ENCODE measurements at places on chromosomes 4 and X.

DNA sequence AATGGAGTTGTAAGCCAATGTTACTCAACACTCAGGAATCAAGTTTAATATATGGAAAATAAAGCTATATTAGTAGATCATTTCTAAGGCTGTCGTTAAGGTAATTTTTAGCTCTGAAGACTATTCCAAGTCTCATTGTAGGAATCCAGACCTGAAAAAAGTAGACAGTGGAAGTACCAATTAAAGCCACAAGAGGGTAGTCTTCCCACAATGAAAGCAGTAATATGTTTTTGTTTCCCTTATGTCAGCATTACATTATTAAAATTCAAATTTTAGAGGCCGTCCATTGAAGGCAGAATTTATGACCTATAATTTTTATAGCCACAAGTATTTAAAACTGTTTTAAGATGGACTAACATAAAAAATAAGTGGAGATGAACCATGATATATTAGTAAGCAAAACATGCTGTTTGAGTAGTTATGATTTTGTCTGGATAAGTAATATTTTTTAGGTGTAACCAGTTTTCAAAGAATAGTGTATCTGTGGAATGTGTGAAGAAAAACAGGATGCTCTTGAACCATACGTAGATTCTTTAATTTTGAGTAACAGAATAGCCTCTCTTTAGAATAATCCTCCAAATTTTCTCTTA is 372.6 kb upstream of the TECRL start:
- no peak for DNase-seq

DNA sequence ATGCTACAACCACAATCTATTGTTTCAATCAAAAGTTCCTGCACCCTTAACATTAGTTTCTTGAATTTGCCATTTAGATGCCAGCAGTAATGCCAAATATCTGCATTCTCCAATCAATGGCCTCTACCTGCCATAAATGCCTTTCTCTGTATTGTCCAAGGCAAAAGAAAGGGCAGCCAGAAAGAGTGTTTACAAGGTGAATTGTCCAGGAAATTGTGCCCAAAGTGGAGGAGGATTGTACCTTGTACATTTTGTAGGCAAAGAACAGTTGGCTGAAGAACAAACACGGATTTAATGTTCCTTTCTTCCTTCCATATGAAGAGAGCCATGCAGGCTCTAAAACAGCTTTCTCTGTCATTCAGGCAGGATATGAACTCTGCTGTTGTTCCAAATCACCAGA is 181.5 kb downstream of the GUCY2F start:
- no peak for DNase-seq

DNA sequence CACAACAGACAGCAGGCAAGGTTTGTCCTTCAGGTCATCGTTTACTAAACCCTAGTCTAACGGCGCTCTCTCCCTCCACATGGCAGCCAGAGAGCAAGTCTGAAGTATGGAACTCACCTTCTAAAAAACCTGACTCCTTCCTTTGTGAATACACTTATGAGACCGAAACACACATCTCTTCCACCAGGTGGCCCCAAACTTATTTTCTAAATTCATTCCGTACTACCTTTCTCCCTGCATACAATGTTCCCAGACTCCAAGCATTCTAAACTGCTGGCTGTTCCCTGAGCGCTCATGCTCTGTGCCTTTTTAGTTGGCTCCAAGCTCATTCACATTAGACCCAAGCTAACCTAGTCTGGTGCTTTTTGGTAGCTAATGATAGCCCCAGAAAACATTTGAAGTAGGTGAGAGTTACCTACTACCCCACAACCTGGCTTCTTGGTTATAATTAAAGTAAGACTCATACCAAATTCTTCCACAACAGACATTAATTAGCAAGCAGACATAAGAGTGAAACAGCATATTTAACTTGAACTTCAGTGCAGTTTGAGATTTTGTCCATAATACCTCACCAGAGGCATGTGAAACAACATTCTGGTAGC is 67.6 kb upstream of the DCLK2 start:
- DNase-seq = no peak

DNA sequence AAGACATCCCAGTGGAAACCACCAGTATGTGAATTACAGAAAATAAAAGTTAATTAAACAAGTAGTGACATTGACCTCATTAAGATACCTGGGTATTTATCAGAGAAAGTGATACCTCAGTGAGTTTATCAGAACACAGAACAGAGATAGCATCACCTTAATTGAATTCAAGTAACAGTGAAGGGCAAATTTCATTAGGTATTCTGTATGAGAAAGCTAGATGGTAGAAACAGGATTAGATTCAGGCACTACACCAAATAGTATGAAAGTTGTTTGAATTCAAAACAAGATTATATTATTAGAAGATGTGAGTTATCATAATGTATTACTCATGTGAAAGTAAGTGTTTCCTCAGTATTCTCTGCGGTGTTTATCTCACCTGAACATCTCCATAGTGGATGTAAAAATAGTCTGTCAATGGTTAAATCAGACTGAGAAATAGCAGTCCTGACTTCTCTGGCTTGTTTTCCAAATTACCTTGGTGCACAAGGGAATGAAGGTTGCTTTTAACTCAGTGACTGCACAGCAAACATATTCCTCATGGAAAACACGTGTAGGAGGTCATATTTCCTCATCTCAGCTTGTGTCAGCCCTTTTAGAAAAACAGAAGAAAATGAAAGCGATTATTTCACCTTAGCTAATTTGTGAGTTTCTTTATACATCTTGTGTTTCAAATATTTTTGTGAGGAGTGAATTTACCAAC is 79.9 kb upstream of the PCDH18 start:
- DNase-seq = no peak

DNA sequence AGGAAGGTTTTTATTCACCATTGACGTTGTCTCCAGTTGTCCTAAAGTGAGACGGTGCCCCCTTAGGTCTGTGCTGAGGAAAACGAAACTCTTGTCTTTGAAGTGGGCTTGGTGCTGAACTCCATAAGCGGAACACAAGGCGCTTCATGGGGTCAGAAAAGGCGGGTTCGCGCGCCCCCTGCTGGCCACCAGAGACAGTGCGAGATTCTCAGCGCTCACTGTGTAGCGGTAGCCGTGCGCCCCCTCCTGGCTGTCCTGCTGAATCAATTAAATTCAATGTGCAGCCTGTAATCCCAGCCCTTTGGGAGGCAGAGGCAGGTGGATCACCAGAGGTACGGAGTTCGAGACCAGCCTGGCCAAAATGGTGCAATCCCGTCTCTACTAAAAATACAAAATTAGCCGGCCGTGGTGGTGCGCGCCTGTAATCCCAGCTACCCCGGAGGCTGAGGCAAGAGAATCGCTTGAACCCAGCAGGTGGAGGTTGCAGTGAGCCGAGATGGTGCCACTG is 64.1 kb downstream of the RLIM start:
- peak; percentile 73 for DNase-seq

- DNase-seq = no peak
Observed at GRCh38 chrX:38678821-38679220, 117.5 kb downstream of the TSPAN7 start.

DNA sequence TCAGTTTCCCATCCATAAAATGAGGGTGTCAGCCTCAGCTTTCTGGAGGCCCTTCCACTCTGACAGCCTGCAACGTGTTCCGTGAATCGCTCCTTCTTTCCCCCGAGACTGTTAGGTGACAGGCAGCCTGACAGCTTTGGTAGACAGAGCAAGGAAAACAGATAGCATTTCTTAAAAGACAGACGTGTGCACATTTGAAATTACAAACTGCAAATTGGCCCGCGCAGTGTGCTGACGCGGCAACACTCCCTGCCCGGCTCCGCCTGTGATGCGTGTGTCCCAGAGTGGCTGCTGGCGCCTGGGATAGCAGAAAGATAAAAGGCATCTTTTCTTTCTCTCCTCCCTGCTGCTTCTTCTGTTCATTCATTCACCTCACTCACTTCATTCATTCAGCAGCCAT is 245.3 kb downstream of the AFAP1 start:
- DNase-seq = no peak

DNA sequence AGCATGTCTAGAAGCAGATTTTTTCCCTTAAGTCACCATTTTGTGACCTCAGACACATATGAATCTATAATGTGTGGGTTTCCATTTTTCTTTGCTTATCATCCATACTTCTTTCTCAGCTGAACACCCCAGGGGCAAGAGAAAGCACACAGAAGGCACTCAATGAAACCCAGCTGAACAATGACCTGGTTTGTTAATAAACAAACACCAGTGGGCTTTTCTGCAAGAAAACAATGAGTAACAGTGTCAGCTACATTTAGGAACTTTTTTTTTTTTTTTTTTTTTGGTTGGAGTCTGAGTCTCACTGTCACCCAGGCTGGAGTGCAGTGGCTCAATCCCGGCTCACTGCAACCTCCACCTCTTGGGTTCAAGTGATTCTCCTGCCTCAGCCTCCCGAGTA is 40.7 kb upstream of the KLF3 start:
- no peak for DNase-seq

DNA sequence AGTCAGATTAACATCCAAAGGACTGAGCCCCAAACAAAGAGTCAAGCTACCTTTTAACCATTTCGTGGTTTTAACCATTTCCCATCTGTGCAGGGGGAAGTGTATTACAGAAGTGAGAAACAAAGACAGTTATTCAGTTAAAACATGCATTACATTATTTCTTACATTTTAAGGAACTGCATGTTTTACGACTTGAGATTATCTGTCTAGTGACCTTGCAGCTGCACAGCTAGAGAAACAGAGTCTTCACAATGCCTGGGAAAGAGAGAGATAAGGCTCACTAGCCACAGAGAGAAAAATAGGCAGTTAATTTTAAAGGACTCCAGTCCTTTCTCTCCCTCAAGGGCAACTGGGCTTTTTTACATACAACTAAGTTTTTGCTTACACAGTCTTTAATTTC is 48.7 kb upstream of the KLHL4 start:
- no peak for DNase-seq

DNA sequence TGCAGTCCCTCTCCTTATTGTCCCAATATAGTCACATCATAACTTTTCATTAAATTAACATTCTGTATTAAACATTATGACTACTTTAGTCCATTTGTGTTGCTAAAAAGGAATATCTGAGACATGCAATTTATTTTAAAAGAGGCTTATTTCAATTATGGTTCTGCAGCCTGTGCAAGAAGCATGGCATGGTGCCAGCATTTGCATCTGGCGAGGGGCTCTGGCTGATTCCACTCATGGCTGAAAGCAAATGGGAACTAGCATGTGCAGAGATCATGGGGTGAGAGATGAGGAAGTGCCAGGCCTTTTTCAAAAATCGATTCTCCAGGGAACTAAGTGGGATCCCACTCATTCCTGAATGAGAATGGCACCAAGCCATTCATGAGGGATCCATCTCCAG is 476.3 kb upstream of the RPS6KA3 start:
- DNase-seq = no peak

GRCh38 chrX:29547877-29548276 is 667.5 kb upstream of the MAGEB2 start:
- no peak for DNase-seq

DNA sequence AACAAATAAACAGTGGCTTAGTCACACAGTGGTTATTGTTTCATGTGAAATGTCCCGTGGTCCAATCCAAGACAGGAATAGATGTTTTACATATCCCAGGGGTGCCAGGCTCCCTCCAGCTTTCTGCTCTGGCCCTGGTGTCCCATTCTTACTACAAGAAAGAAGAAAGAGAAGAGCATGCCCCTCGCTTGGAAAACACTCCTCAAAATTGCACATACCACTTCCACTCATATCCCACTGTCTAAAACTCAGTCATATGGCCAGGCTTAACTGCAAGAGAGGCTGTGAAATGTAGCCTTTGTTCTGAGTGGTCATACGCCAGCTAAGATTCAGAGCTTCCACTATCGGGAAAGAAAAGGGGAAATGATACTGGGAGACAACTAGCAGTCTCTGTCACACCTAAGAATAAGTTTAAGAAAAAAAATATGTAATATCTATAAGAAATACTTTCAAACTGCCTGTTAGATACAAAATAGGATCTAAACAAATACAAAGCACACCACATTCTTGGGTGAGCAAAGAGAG is 306.8 kb upstream of the FAM241A start:
- DNase-seq = no peak

DNA sequence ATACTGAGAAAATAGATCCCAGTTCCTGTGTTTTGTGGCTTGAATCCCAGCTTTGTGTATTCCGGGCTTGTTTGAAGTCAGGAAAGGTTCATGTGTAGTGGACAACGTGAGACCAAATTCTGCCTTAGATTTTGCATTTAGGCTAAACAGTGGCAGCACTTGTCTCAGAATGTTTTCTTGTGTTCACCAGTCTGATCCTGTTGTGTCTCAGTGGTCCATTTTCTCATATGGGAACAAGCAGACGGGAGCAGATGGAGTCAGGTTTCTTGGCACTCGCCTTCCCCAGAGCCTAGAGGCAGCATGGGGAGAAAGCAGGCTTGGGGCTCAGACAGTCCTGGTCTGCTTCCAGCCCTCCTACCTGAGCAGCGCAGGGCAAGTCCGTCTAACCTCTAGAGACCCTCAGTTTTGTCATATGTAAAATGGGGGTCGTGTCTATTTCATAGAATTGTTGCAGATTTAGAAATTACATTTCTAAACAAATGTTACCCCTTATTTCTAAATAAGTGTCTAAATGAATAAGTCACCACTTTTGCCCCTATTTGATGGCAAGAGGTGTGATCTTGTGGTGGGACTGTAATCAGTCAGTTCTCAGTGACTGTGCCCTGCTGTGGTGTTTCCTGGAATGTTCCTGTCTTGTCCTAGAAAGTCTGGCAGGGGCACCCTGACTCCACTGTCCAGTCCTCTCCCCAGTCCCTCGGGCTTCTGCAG is 28.3 kb upstream of the MSANTD1 start:
- DNase-seq = no peak

- DNase-seq = no peak
Observed at GRCh38 chr4:41329361-41329760, 72.6 kb downstream of the UCHL1 start.

- DNase-seq = no peak
Observed at GRCh38 chr4:41746440-41747229, 1.9 kb downstream of the PHOX2B start.

GRCh38 chr4:57114973-57115372 is 4.8 kb upstream of the IGFBP7 start:
- no peak for DNase-seq

- no peak for DNase-seq
Observed at GRCh38 chr4:8898419-8898818, 26.8 kb upstream of the HMX1 start.

DNA sequence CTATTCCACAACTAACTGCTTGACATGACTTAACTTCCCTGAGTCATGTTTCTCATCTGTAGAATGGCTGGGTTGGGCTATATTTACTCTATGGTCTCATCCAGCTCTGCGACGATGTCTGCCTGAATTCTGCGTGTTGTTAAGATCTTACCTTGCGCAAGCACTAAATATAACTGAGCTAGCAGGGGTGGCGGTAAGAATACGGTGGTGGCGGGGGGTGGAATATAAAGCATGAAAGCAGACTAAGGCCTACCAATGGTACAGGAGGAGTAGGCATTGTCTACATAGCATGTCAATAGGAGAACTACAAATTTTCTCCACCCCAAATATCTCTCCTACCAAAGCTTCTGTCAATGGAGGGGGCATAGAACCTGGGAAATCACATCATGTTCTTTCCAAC is 45.7 kb upstream of the DCLK2 start:
- no peak for DNase-seq

DNA sequence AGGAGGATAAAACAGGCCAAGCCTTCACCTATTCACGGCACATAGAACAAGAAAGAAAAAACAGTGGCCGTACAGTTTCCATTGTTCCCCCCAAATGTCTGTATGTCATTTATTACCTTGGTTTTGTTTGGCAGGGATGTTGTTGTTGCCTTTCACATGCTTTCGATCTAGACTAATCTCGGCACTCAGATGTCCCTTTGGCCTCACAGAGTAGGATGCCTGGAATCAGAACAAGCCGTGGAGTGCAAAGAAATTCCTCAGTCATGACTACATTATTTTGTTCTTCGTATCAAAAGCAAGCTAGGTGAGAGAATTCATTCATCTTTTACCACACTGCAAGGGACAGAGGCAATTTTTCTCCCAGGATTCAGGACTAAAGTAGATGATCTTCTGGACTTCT is 106.9 kb downstream of the SMIM20 start:
- DNase-seq = no peak
